ENCODE measurements at places on chromosomes 2 and 18.

GRCh38 chr2:147420517-147420916 lies 424.3 kb upstream of the ACVR2A start:
- no peak for DNase-seq

DNA sequence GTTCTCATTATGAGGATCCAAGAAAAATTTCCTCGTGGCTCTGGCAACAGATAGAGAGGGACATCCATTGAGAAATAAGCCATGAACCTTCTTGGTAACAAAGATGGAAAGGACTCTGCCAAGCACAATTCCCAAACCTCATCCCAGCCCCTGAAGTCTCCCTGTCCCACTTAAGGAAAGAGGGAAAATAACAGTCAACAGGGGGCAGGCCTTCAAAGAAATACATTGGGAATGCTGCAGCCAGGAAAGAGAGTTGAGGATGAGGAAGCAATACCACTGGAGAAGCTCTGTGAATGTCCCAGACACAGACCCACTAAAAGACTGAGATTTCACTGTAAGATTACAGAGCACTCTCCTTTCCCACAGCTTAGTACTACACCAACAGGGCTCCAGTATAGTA lies 93.2 kb downstream of the CD226 start:
- no peak for DNase-seq

- no peak for DNase-seq
Observed at GRCh38 chr2:46763861-46764260, 151.7 kb downstream of the MCFD2 start.

- DNase-seq = no peak
Observed at GRCh38 chr2:122886479-122887145, 1131.2 kb downstream of the TSN start.

- DNase-seq = no peak
Observed at GRCh38 chr2:222882484-222882928, 21.7 kb downstream of the ACSL3 start.

DNA sequence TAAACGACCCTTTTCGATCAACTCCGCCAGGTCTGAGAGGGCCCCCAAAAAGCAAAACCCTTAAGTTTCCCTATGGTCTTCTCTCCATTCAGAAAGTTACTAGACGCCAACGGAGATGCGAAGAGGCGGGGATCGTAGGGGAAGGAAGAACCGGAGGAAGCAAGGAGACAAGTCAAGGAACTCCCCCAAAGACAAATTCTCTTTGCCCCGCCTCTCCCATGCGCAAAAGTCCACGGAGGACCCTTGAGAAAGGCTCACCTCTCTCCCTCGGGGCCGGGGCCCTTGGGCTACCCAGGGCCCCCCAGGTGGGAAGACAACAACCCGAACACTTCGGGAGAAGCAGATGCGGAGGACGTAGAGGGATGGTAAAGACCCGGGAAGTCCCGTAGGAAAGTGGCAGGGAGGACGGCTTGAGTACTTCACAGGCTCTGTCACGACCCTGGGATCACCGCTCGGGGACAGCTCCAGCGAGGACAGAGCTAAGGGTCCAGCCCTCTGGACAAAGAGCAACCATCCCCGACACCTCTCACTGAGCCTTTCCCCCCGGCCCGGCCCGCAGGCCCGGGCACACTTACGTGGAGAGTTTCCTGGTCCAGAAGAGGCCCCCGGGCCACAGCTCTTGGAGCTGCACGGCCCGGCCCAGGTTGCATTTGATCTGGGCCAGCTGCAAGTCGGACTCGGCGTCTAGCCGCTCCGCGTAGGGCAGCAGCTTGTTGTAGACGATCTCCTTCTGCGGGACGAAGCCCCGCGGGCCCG lies 647 bp downstream of the PSME4 start:
- DNase-seq = peak; percentile 45
